ENCODE measurements at places on chromosomes 5 and 9.
A peak's percentile ranks its signal among the peaks of the same experiment; 100 is the strongest.

DNA sequence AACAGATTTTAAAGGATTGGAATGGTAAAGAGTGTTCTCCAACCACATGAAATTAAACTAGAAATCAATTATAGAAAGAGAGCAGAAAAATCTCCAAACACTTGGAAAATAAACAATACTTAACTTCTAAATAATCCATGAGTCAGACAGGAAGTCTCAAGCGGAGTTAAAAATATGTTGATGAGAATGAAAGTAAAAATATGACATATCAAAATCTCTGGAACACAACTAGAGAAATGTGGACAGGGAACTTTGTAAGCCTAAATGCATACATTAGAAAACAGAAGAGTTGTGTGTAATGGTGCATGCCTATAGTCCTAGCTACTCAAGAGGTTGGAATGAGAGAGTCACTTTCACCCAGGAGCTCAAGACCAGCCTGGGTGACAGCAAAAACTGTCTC, 47.9 kb upstream of the ZNF618 start:
- no peak for DNase-seq

- DNase-seq = peak; percentile 65
Measured at GRCh38 chr5:78647838-78648358, 674 bp downstream of the LHFPL2 start.

- no peak for DNase-seq
Measured at GRCh38 chr9:72675586-72675985, 154.2 kb downstream of the TMC1 start.

DNA sequence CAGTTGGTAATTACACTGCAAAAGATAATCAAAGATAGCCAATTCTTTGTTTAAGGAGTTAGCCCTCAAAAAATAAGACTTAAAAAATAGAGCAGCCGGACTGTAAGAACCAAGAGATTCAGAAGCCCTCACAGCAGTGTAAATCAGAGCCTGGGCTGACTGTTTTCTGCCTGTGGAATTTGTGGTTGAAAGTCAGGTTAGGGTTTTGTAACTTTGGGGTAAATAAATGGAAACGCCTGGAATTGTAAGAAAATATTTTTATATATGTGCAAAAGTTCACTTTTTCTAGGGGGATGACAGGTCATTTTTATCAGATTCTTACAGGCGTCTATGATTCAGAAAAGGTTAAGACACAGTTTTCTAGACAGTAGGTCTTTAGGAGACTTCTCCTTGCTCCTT, 35.6 kb downstream of the KLHL3 start:
- DNase-seq = no peak

DNA sequence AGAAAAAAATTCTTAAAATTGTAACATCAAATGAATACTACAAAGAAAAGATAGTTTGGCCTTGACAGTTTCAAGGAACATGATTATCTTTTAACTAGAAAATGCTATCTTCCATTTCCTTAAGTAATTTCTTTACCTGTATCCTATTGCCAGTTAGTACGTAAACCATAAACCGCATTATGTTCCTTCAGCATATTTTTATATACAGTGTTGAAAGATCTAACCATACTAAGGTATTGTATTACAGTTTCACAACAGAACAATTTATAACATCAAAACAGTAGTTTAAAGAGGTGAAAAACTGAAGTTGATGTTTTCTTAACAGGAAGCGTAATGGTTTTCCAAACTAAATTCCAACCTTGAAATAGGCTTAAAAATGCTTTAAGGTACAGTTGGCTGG, 45.1 kb downstream of the GLRX start:
- DNase-seq = no peak

- DNase-seq = no peak
Measured at GRCh38 chr5:143311428-143311827, 92.1 kb downstream of the NR3C1 start.

DNA sequence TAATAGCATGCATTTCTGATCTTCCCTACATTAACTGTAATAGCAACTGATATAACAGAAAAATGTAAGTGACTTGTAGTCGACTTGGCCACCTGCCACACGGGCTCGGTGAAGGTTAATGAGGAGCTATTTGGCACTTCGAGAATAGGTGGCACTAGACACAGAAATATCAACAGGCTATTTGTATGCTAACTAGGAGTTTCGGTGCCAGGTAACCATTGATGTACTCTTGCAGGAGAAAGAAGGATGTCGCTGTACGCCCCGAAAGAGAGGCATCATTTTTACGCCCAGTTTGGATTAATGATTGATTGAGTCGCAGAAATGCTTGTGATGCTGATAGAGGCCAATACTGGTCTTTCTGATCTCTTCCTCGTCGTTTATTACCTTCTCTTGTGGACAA, 516 bp upstream of the DMRT2 start:
- no peak for DNase-seq

GRCh38 chr5:54159153-54159892, 151.1 kb downstream of the ARL15 start:
- no peak for DNase-seq

DNA sequence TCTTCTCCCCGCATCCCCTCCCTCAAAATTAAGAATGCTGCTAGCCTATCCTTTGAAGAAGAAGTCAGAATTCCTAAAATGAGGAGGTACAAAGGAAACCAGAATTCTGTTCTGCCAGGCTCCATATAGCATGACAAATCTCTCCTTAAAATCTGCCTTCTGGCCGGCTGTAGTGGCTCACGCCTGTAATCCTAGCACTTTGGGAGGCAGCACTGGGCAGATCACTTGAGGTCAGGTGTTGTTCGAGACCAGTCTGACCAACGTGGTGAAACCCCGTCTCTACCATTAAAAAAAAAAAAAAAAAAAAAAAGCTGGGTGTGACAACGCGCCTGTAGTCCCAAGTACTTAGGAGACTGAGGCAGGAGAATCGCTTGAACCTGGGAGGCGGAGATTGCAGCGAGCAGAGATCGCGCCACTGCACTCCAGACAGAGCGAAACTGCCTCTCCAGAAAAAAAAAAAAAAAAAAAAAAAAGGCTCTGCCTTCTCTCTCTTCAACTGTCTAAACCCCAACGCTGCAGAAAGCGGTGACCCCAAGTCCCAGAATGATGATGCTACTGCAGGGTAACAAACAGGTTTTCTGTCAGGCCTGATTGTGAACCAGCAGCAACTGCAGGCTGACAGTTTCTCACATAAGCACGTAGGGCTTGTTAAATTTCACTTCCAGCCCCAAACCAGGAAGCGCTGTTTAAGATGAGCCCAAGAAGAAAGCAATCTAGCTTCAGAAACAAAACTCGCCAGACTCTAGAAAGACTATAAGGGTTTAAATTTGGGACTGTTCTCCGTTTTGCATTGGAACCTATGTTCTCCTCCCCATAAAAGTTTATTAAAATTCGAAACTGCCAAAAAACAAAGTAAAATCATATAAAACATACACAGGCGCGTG, 963 bp upstream of the CAST start:
- DNase-seq = no peak

- DNase-seq = no peak
Measured at GRCh38 chr5:16410338-16410737, 55.3 kb downstream of the ZNF622 start.

DNA sequence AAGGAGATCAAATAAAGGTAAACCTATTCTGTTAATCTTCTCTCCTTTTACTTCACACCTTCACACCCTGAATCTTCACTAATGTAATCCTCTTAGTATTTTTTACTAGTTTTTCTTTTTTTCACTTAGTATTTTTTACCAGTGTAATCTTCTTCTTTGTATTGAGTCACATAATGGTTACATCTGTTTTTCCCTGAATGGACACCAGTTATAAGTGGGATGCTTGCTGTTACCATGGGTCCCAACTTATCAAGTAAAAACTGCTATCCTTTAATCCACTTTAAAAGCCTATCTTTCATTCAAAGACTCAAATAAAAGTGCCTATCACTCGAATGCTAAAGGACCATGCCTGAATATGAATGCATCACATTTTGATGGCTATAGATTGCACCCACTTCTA, 15.1 kb downstream of the ZFAND5 start:
- DNase-seq = no peak

- DNase-seq = no peak
Measured at GRCh38 chr5:6407558-6408259, 29.4 kb upstream of the MED10 start.

GRCh38 chr9:130347036-130347435, 81.5 kb downstream of the HMCN2 start:
- no peak for DNase-seq

- no peak for DNase-seq
Measured at GRCh38 chr9:87531370-87532295, 34.0 kb downstream of the DAPK1 start.

- DNase-seq = no peak
Measured at GRCh38 chr9:109627042-109627441, 128.9 kb upstream of the PTPN3 start.

- DNase-seq = no peak
Measured at GRCh38 chr9:69331444-69331843, 6.4 kb downstream of the ENTREP1 start.
